GM04504 (cell line): ENCODE measurements at places on chromosomes 1 and 21.

DNA sequence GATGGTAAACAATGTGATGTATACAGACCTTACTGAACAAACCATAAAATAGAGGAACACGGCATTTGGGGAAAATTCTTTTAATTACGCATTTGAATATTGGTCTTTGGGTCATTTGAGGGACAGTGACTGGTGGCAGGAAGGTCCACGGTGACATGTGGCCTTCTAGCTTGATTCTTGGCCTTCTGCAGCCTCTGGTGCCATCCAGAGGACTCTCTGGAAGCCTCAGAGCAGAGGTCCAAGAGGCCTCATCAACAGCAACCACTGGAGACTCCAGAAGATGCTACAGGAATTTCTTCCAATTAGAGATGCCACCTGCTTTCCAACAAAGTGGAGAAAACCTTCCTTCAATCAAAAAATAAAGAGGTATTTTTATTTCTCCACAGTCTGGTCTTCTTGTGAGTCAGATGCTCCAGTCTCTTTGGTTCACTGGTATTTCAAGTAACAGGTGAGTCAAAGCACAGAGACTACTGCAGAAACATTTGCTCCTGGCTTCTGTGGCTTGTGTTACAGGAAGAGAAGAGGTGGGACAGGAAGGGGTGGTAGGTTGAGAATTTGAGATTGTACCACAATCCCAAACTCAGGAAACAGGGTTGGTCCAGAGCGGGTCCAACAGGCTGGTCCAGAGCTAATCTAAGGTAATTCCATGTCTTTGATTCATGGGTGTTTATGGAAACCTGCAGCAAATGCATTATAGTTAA, 2.7 kb upstream of the F5 start:
- no peak for DNase-seq

- no peak for DNase-seq
Observed at GRCh38 chr1:218472885-218473284, 127.7 kb downstream of the TGFB2 start.

DNA sequence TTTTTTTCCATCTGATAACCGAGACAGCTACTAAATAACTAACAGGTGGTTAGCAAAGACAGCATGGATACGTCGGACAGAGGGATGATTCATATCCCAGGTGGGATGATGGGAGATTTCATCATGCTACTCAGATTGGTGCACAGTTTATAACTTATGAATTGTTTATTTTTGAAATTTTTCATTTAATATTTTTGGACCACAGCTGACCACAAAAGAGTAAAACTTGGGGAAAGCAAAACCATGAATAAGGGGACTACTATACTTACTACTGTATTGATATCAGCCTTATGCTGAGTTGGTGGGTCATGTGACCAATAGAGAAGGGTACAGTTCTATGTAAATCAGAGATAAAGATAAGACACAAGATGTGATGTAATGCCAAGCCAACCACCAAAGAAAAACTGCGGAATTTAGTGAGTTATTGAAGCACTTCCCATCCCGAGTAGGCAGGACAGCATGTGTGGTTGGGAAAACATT, 248.1 kb upstream of the C1orf105 start:
- DNase-seq: no peak

DNA sequence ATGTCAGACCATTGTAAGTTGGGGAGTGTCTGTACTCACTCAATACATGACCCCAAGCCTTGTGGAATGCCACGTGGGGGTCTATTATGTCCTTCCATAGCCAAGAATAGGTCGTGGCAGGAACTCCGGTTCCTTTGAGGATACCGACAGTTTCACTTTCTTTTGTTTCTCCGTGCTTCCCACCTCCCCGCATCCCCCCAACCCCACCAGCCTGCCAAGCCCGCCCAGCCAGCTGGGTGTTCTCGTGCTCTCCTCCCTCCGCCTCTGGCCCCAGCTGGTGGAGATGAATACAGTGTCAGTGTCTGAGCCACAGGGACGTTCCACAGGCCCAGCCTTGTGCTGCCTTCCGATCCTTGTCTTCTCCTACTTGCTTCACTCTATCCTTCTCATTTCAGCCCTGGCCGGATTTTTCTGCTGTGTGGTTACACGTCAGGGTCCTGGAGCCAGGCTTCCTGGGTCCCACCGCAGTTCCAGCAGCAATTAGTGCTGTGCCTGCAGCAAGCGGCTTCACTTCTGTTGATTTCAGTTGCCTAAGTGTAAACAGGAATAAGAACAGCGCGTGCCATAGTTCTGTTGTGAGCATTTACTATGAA, 4.1 kb upstream of the AGTRAP start:
- no peak for DNase-seq
